ENCODE measurements at places on chromosomes 3 and 15.
A peak's percentile ranks its signal among the peaks of the same experiment; 100 is the strongest.

GRCh38 chr3:71551311-71551919 is 32.1 kb downstream of the FOXP1 start:
- no peak for DNase-seq

DNA sequence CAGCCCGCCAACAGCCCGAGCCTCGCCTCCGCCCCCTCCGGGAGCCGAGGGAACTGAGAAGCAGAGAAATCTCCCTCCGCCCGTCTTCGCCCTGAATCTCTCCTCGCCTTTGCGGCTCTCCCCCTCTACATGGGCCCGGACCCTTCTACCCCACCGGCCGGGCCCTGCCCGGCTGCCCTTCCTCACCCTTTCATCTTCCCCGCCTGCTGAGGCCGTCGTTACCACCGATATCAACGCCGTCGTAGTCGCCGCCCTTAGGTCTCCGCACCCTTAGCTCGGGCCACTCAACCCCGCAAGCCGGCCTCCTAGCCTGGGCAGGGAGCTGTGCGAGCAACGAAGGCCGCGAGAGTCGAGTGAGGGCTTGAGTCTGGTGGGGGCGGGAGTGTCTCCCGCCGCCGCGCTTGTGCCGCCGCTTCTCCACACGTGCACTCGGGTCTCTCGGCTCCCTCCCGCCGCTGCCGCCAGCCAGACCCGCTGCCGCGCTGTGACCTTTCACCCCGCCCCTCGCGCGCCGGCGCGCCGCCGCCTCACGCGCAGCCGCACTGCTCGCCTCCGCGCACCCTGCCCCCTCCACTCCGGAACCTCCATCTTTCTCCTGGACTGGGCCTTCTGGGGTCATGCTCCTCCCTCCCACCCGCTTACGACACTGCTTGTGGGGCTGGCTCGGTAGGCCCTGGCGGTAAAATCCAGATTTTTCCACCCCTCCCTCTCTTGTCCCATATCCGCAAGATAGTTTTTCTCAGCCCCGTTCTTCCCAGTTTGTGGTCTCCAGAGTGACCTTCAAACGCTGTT is at the start of gene NAA50:
NAA50 (minus strand) TSS at position 494 of the 792 bp plus-strand sequence; CDS start at position 194, 300 bp downstream.
- DNase-seq: peak; percentile 94

GRCh38 chr3:173096140-173096539 is 44.9 kb downstream of the SPATA16 start:
- no peak for DNase-seq

DNA sequence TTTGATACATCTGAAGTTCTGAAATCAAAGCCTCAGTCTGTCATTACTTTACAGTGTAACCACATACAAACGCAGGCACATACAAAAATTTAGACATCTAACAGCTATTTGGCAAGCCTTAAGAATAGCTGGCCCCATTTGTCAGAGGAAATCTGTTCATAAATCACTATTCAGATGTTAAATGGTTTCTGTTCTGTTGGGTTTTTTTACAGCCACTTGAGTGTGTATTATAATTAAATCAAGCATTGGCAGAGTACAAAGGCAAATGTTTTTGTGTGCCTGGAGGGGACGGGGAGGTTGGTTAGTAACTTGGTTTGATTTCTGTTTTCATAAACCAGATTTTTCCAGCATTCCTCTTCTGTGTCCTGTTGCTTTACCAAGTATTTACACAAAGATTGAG is 24.1 kb downstream of the PIGB start:
- no peak for DNase-seq

DNA sequence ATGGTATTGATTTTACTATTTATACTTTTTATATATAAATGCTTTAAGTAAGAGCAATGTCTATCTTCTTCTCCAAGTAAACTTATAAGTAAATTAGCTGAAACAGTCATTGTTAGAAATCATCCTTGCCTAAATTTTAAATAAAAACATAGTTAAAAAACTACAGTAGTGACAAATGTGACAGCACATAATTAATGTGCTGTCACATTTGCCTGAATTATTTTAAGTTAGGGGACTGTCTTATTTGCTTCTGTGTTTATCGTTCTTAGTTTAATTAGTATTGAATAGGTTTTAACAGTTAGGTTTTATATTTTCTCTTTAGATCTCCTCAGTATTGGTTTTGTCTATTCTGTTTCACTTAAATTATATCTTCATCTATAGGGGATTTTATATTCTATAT is 36.1 kb downstream of the SLMAP start:
- DNase-seq: no peak

- DNase-seq: no peak
Measured at GRCh38 chr15:52294881-52295420, 653 bp downstream of the MYO5C start.

GRCh38 chr3:65915477-65915876 is 123.2 kb downstream of the MAGI1 start:
- no peak for DNase-seq

- DNase-seq: no peak
Measured at GRCh38 chr3:61117045-61117898, 134.0 kb downstream of the FHIT start.

DNA sequence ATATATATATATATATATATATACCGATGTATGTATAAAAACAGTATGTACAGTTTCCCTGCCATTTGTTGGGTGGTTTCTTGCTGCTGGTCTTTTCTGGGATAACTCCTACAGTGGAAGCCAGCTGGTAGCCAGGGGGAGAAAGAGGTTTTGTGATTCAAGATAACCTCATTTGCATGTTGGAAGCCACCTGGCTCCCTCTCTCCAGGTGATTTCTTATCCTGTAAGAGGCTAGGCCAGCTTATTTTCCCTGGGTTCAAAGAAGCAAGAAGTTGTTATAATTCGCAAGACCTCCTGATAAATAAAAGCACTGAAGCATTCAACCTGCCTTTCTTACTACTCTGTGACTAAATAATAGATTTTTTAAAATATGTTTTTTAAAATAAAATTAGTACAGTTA is 443.3 kb downstream of the VGLL3 start:
- DNase-seq: no peak

DNA sequence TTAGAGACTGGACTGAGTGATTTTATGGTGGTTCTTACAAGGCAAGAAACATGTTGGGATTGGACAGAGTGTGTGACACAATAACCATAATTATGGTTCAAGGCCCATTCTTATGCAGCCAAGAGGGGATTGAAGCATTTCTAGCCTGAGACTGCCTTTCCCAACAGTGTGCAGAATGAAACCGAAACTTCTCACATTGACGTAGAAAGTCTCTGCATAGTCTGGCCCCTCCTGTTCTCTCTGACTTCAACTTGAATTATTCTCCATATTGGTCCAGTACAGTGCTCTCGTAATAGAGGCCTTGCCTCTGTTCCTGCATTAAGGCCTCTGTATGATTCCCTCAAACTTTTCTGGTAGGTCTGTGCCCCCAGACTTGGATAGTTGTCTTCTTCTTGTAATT is 138.3 kb downstream of the DIPK2A start:
- DNase-seq: no peak

DNA sequence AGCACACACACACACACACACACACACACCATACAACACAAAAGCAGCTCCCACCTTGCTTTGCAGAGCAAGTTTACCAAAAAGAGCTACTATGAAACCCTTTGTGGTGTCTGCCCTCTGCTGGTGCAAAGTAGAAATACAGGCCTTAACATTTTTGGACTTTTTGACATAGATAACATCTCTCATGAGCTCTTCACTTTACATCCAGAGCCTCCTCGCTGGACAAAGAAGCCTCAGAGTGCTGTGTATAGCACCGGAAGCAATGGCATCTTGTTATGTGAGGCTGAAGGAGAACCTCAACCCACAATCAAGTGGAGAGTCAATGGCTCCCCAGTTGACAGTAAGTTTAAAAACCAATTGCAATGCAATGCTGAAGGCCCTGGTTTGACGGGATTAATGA is 157.9 kb downstream of the CHL1 start:
- DNase-seq: no peak

DNA sequence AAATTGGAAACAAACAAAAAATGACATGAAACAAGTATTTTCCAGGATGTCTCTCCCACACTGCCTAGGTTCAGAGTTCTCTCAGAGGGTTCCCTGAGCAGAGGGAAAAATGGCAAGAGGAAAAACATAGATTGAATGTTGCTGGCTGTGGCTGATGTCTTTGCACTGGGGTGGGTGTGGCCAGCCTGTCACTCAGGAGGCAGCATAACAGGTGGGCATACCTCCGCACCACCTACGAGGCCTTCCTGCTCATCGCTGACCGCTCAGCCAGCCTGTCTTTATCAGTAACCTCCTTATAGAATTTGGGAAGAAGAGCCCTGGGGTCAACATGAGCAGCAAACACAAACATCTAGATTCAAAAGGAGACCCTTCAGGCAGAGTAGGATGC is 216.6 kb upstream of the UMPS start:
- no peak for DNase-seq

DNA sequence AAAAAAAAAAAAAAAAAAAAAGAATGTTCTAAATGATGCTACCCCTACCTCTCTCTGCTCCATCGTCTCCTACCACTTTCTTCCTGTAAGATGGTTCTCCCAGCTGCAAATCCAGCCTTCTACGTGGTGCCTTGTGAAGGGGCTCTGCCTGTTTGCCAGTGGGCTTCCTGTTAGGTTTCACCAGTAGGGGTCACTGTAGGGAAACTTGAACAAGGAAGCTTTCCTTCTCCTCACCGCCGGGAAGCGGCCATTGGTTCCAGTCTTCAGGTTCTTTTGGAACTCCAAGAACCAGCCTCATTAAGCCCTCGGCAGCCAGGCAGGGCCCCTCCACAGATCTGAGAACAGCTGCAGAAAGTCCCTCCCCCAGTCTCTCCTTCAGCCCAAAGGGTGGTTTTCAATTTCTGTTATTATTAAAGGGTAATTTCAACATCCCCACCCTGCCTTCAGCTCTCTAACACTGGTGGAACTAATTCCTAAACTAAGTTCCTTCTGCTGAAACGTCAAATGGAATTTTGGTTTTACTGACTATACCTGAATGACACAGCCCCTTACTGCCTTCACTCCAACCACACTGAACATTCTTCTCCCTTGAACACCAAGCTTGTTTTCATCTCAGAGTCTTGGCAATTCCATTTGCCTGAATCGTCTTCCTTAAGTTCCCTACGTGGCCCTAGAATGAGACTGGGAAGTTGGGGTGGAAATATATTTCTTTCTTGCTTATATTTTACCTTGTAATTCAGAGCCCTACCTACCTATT is 13.5 kb downstream of the MCCC1 start:
- DNase-seq: no peak

DNA sequence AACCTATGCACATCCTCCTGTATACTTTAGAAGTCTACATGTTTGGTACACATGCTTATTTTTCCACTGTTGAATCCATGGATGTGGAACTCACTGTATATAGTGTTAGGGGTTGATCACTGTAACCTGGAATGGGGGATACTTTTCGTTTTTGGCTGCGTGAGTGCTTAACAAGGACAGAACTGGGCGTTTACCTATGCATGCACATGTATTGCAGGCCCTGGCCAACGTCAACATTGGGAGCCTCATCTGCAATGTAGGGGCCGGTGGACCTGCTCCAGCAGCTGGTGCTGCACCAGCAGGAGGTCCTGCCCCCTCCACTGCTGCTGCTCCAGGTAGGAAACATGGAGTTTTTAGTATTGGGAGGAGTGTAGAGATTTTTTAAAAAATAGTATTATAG is 2.3 kb downstream of the RPLP1 start:
- DNase-seq: no peak

GRCh38 chr3:125035217-125035616 is 20.6 kb downstream of the HEG1 start:
- no peak for DNase-seq

GRCh38 chr3:192860454-192860853 is 57.2 kb downstream of the MB21D2 start:
- peak; percentile 54 for DNase-seq

GRCh38 chr15:77637851-77638692 is 5.4 kb upstream of the LINGO1 start:
- no peak for DNase-seq

- no peak for DNase-seq
Measured at GRCh38 chr3:157374933-157375332, 61.7 kb upstream of the PTX3 start.

DNA sequence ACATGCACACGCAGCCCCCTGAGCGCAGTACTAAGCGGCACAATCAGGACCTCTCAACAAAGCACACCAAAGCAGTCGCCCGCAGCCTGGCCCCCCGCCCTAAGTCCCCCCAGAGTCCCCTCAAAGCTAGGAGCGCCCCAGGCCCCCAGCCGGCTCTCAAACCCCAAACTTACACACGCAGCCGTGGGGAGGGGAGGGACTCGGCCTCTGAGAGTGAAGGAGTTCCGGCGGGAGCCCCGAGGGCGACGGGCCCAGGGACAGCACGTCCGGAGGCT is 5.5 kb downstream of the GATA2 start:
- no peak for DNase-seq

- DNase-seq: no peak
Measured at GRCh38 chr15:58235961-58236360, 97.8 kb downstream of the AQP9 start.

GRCh38 chr3:45931496-45931895 is 11.8 kb upstream of the CXCR6 start:
- no peak for DNase-seq

GRCh38 chr3:82100378-82100777 is 338.9 kb upstream of the GBE1 start:
- no peak for DNase-seq

GRCh38 chr3:142588703-142589102 is 7.5 kb upstream of the PLS1 start:
- DNase-seq: no peak

DNA sequence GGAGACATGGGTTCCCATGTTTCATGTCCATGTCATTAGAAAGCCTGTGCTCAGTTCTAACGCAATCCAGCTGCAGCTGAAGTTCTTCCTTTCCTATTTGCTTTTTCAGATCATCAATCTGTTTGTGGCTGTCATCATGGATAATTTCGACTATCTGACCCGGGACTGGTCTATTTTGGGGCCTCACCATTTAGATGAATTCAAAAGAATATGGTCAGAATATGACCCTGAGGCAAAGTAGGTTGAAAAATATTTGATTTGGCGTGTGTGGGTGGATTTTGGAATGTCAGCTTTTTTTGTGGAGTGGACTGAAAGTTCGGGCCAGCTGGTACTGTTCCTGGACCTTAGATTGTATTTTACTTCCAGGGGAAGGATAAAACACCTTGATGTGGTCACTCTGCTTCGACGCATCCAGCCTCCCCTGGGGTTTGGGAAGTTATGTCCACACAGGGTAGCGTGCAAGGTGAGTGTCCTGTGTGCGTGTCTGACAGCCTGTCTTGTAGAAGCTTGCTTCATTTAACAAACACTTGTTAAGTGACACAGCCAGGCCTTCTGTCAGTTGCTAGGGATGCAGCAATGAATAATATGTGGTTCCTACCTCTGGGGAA is 69.6 kb downstream of the CHDH start:
- DNase-seq: no peak

DNA sequence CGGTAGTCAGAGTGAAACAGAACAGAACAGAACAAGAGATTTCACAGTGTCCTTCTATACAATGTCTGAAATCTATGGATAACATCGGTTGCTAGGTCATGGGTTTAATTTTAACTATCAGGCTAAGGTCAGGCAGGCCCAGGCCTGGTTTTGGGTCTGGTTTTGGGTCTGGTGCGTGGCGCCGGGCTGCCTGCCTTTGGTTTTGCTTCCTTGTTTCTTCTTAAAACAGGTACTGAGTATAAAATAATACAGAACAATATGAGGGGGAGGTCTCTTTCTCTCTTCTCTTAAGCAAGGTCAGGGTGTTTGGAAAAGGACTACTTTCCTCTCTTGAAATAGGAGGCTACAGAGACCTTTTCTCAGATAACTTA is 1.4 kb downstream of the AEN start:
- DNase-seq: no peak
